ENCODE measurements at places on chromosomes 16 and 17.

DNA sequence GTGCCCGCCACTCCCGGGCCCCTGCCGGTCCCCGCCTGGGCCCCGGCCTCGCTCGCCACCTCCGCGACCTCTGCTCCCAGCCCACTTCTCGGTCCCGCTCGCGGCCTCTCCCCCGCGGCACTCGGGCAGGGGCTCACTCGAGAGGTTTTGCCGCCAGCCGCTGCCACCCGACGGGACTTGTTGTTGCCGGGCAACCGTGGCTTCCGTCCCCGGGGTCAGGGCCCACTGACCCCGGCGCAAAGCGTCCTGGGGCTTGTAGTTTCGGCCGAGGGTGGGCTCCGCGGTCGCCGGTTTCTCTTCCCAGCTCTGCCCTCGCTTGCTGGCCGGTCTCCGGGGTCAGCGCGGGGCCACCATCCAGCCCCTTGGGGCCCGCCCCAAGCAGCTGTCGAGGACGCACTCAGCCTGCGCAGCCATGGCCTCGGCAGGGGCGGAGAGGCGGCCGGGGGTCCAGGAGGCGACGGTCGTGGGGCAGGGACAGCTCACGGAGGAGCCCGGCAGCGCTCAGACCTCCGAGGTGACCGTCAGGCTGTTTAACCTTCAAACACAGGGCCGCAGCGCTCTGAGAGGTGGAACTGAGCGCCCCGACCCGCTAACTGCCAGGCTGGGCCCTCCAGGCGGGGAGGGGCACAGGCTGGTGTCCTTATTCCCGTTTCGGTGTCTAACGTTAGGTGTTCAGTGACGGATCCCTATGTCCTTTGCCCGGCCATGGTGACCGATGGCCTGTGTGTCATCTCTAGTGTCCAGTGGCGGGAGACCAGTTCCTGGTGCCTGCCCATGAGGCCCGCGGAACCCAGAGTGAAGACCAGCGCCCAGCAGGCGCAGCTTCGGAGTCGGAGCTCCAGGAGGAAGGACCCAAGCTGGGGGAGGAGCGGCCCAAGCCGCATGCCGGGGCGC, at the start of the genes C16orf86 and ENKD1:
Gene C16orf86, plus strand, starts transcription at position 256 of the 894 bp plus-strand sequence. Its CDS starts 157 bp downstream, at position 413.
Gene ENKD1, minus strand, starts transcription at position 192 of the 894 bp plus-strand sequence. CDS start 308 bp downstream, outside the sequence.
- no peak for DNase-seq

- DNase-seq: no peak
Measured at GRCh38 chr16:57807252-57807967, 5.1 kb upstream of the KIFC3 start.

DNA sequence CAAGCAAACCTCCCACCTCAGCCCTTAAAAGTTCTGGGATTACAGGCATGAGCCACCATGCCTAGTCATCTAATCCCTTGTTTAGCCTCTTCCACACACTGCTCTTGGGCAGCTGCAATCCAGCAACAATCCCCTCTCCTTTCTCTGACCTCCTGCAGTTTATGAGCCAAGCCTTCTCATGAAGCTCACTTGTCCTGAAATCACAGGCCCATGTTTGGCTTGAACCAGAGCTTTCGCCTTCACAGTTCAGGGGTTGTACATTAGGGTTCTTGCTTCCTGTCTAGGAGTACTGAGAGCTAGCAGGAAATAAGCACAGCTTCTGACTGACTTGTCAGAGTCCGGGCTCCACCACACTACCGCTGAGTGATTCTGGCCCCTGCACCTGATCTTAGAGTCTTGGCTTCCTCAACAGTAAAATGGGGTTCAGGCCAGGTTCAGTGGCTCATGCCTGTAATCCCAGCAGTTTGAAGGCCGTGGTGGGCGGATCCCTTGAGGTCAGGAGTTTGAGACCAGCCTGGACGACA, 16.3 kb downstream of the ERAL1 start:
- no peak for DNase-seq

- DNase-seq: no peak
Measured at GRCh38 chr16:77763994-77764393, 24.4 kb upstream of the VAT1L start.

DNA sequence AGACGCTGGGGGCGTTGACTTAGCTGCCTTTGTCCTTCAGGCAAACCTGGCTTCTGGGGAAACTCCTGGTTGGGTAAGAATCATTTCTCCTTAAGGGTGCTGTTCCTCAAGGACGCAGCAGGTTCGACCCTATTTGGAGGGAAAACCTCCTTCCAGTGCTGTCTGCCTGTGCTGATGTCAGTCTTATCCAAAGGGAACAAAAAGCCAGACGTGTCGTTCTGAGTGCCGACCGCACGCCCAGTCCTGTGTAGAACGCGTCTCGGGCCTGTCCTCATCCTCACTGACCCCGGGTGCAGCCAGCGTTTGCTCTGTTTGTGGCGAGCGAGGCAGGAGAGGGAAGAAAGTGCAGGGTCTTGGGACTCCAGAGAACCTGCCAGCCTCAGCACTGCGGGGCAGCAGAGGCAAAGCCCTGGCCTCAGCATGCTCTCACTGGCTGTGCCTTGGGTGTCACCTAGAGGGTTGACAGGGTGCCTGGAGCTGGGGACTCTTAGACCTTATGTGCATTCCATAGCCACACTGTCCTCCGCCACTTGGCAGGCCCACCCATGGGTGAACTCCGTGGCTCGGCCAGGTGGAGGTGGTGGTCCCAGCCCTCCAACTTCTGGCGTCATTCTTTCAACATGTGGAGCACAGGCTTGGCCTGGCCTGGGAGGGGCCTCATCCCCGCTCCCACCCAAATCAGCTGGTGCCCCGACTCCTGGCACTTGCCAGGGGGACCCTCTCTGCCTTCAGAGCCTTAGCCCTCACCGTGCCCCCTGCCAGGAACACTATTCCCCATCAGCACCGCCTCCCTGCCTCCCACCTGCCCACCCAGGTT, 6.0 kb downstream of the SNN start:
- no peak for DNase-seq

- DNase-seq: no peak
Measured at GRCh38 chr17:58889928-58890327, 134.3 kb downstream of the PPM1E start.

- no peak for DNase-seq
Measured at GRCh38 chr16:55367866-55368603, 44.0 kb downstream of the IRX6 start.

DNA sequence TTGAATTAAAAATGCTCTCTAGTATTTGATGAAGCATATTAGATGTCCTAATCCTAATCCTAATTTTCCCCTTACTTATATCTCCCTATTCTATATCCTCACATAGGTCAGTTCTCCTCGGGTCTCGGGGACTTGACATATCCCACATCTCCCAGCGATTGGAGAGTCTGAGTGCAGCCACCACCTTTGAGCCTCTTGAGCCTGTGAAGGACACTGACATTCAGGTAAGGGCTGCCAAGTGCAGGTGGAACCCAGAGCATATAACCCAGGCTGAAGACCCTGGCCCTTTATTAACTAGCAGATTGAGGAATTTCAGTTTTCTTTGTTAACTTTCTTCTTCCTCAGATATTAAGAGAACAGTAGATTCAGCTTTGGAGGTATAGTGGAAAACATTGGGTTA, 28.5 kb downstream of the NUP93 start:
- DNase-seq: no peak

DNA sequence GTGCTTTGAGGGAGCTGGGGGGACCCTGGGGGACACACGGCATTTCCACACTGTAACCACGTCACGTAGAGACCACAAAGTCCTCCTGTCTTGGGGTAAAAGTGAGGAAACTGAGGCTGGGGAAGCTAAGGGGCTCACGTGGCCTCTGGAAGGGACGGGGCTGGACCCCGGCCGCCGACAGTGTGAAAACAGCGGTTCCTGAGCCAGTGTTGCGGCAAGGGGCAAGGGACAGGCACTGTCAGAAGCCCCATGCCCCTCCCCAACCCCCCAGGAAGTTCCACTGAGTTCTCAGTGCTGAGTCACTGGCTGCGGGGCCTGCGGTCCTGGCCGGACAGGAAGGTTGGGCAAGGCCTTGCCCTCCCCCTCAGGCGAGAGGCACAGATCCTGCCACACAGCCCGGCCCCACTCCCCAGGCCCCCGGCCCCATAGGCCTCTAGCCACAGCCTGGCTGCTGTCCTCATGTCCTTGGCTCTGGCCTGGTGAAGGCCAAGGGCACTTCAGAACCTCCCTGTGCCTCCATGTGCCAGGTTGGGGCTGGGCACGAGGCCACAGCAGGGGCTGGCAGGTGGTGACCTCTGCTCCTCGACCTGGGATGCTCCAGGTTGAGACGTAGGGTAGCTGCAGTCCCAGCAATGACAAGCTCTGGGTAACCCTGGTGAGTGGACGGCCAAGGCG, 5.0 kb upstream of the CCDC57 start:
- no peak for DNase-seq

DNA sequence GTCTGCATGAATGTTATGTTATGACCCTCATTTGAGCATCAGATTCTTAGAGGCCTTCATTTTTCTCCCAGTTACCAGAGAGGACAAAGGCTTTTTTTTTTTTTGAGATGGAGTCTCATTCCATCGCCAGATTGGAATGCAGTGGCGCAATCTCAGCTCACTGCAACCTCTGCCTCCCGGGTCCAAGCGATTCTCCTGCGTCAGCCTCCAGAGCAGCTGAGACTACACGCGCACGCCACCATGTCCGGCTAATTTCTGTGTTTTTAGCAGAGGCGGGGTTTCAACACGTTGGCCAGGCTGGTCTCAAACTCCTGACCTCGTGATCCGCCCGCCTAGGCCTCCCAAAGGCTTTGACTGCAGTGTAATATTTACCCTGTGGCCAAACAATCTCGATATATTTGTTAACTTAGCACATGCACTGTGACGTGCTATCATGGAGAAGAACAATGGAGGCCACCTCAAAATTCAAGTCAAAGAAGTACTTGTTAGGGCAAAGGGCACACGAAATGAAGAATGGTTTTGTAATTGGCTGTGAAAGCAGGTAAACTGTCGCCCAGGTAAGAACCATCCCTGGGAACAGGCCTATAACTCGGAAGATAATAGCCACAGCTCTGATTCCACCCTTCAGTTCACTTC, 303.4 kb downstream of the SLC39A11 start:
- DNase-seq: no peak

DNA sequence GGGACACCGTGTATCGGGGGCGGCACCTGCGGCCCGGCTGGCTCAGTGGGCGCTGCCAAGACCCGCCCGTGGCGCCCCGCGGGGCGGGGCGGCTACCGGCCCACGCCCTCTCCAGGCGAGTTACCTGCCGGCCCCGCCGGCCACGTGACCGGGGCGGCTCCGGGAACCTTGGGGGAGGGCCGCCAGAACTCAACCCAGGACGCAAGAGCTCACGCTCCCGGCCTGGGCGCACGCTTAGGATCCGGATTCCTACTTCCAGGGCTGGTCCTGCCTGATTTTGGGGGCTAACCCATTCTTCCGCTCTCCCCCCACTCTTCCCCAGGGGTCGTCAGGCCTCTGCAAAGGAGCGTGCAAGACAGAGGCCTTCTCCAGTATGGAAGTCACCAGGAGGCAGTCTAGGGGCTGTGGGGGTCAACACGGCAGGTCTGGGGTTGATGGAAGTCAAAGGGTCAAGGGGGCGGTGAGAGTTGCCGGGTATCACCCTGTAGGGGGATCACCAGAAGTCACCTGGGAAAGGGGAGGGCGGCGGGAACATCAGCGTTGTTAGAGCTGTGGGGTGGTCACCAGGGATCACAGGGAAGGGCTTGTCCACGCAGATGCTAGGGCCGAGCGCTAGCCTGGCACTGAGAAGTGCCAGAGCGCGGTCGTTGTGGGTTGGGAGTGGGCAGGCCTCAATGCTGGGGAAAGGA, 354 bp upstream of the ESRP2 start:
- no peak for DNase-seq

DNA sequence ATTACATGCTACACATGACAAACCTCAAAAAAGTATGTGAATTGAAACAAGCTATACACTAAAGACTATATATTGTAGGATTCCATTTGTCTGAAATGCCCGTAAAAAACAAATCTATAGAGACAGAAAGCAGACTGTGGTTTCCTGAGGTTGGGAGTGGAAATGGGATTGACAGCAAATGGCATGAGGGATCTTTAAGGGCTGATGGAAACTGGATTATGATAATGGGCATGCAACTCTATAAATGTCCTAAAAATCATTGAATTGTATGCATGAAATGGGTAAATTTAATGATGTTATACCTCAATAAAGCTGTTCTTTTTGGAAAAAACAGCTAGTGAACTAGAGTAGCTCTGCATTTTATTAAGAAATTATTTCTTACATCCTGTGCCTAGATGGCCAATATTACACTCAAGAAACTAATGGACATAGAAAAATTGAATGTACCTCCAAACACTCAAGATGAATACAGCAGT, 416 bp upstream of the ANKS4B start:
- no peak for DNase-seq

GRCh38 chr16:46629331-46630219, 8.4 kb upstream of the SHCBP1 start:
- DNase-seq: no peak

GRCh38 chr16:72198771-72199201, 26.8 kb upstream of the PMFBP1 start:
- no peak for DNase-seq

GRCh38 chr17:79947351-79948031, 88.2 kb downstream of the TBC1D16 start:
- no peak for DNase-seq

DNA sequence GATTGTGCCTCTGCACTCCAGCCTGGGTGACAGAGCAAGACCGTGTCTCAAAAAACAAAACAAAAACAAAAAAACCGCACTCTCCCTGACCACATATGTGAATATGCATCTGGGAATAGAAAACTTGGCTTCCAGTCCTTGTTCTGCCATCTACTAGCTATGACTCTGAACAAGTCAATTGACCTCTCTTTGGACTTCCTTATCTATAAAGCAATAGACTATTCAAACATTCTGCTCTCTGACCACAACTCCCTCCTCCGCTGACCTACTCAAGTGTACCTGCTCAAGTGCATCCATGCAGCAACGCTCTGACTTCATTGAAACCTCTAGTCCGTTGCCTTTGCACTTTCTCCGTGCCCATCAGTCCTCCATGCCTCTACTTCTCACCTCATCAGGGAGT, 52.6 kb upstream of the KDM6B start:
- no peak for DNase-seq

- DNase-seq: no peak
Measured at GRCh38 chr16:13883881-13884280, 36.1 kb upstream of the ERCC4 start.

- DNase-seq: no peak
Measured at GRCh38 chr16:52384378-52384777, 162.6 kb downstream of the TOX3 start.

- DNase-seq: no peak
Measured at GRCh38 chr17:40515491-40516041, 14.1 kb upstream of the TNS4 start.
